ENCODE measurements at places on chromosomes 2 and 18.

GRCh38 chr2:205056151-205056561, 510.9 kb downstream of the PARD3B start:
- DNase-seq: no peak

DNA sequence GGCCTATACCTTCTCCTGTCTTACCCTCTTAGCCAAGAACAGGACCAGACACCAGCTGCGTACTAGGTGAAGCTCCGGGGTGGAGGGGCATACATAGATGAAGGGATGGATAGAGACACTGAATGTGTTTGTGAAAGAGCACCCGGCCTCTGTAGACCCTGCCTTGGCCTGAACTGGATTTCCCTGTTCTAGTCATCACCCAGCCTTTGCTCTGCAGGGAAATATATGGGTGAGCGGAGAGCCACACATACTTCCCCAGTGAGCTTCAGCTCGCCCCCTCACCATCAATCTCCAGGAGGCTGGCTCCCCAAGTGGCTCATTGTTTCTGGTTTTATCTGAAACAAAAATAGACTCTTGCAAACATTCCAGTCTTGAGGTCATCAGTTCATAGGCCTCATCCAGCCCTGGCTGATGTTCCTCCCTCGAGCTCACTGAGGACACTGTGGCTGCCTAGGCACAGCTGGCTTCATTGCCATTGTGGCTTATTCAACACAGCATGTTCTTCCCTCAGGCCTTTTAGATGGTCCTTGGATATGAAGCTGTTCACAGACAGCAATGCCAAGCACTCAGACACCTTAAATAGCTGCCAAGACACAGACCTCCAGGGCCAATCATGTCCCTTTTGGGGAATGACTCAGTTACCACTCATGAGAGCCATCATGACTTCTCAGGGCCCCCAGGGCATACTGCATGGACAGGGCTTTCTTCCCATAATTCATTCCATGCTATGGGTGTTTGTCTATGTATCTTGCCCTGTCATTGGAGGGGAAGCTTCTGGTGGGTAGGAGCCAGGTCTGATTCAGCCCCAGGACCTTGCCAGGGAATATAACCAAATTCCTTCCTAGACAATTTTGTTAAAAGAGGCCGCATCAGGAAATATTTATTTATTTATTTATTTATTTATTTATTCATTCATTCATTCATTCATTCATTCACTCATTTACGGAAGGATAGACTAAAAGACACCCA, 82.4 kb downstream of the TTC32 start:
- no peak for DNase-seq

DNA sequence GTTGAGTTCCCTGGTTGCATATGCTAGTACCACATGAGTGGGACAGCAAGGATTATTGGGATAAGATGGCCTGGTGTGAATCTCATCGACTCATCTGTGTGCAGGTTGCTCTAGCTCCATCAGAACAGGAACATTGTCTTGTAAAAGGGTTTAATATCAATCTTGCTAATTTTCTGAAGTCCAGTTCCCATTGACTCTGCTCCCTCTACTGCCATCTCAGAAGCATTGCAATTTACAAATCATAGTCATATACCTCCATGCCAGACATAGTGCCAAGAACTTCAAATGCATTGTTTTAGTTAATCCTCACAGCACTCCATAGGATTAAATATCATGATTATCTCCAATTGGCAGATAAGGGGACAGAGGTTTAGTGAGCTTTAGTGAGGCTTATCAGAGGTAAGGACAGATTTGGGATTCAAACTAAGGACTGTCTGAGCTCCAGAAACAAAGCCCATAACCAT, 4.8 kb upstream of the STAT4 start:
- DNase-seq: peak; percentile 42

DNA sequence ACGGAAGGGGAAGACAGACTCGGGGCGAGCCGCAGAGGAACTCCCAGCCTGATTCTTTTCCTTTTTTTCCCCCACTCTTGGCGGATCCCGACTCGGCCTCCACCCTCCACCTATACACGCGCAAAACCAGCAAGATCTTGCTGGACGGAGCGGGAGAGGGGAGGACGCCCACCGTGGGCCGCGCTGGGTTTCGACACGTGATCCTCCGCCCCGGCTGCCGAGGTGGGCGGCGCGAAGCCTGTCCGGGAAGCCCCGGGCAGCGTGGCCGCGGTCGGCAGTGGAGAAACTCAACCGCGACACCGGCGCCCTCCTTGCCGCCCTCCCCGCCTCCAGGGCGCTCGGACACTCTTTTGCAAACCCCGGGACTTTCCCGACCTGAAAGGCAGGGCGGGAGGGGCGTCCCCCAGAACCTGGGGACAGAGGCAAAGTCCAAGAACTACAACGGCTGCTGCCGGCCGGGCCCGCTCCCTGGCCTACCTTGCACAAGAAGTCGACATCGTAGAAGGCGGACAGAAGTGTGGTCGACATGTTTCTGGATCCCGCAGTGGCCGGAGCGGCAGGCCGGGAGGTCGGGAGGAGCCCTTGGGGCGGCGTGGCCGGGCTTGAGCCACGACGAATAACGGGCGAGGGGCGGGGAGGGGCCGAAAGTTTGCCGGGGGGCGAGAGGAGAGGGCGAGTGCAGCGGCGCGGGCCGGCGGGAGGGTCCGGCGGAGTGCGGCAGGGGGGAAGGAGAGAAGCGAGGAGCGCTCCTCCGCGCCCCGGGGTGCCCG, 433 bp downstream of the ZFP36L2 start:
- peak; percentile 41 for DNase-seq
